ENCODE measurements at places on chromosomes 4 and X. TPM values are rescaled to one million over a fixed set of nuclear protein-coding genes. Genes with fewer than 3 reads are reported as not detected.

The NXF2 gene
- total RNA-seq, result not detected

The XKRX gene
- 3.7 TPM for total RNA-seq

The FAM53A gene
- 0.92 TPM for total RNA-seq

The TMPRSS11B gene
- 36.9 TPM for total RNA-seq

The GPR173 gene
- 0.08 TPM for total RNA-seq

The SOWAHD gene
- total RNA-seq, result not detected

The FAM236D gene
- not detected for total RNA-seq

The SRPK3 gene
- 0.12 TPM for total RNA-seq

The SPOCK3 gene
- not detected for total RNA-seq

The GPR78 gene
- total RNA-seq, result 6.4 TPM

The POLN gene
- total RNA-seq, result 1.1 TPM

The AREG gene
- 21.0 TPM for total RNA-seq

The IBSP gene
- not detected for total RNA-seq

The CPLX1 gene
- total RNA-seq, result 0.92 TPM

The HSPA4L gene
- total RNA-seq, result 35.5 TPM

The ZNF595 gene
- total RNA-seq, result 6.9 TPM

The NHS gene
- total RNA-seq, result 2.5 TPM

The MOB1B gene
- 12.9 TPM for total RNA-seq

The GUCY1A1 gene
- total RNA-seq, result 2.5 TPM

The ART3 gene
- not detected for total RNA-seq
